ENCODE measurements at places on chromosomes 7 and 10. TPM values are rescaled to one million over a fixed set of nuclear protein-coding genes. Genes with fewer than 3 reads are reported as not detected.

MSMB gene
- not detected for total RNA-seq

ZNF804B gene
- 0.19 TPM for total RNA-seq

DNA sequence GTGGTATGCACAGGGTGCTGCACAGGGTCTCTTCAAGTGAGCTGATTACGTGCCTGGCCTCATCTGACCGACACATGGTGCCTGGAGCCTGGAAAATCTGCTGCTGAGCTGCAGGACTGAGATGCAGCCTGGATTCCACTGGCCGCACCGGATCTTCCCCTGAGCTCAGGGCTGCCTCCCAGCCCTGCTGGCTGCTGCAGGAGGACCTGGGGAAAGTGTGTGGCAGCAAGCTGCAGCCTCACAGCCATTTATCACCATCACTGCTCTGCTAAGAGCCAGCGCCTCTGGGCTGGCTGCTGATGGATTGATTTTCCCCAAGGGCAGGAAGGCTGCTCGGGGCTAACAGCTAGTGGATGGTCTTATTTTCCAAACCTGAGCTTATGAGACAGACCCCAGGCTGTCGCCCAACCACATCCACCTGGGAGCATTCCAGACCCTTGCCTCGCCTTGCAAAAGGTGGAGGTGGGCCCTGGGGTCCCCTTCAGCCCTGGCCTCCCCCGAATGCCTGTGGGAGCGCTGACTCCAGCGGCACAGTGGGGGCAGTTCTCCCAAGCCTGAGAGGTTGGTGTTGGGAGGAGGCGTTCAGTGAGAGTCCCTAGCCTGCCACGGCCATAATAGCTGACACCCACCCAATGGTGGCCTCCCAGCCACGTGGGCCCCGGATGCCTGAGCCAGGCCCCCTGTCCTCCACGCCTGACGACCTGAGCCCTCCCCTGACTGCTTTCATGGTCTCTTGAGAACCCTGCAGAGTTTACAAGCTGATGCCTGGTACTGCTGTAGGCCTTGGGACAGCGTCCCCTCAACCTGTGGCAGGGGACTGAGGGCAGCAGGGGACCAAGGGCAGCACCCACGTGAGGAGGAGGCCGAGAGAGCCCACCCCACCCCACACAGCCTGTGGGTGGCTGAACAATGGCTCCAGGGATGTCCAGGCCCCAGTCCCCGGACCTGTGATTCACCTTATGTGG, 38.2 kb downstream of the STK32C start:
- DNase-seq, result peak; percentile 65
- H3K4me1 ChIP-seq, result peaks cover 9% of the 10 kb centered on the region
- no peak overlapping the region for H3K27ac ChIP-seq
- H3K4me3 ChIP-seq, result no peak overlapping the region
- no peaks in the 10 kb centered on the region for H3K36me3 ChIP-seq

- no peaks in the 10 kb centered on the region for H3K27me3 ChIP-seq
- no peaks in the 10 kb centered on the region for H3K4me1 ChIP-seq
- no peak for DNase-seq
- H3K36me3 ChIP-seq, result no peaks in the 10 kb centered on the region
- no peak overlapping the region for H3K4me3 ChIP-seq
Measured at GRCh38 chr7:24942226-24942625, 37.8 kb downstream of the OSBPL3 start.

- no peaks in the 10 kb centered on the region for H3K36me3 ChIP-seq
- H3K4me1 ChIP-seq, result no peaks in the 10 kb centered on the region
- H3K4me3 ChIP-seq, result no peak overlapping the region
- H3K27ac ChIP-seq, result no peak overlapping the region
- no peaks in the 10 kb centered on the region for H3K27me3 ChIP-seq
- DNase-seq, result no peak
Measured at GRCh38 chr10:36147529-36147928, 505.4 kb upstream of the FZD8 start.

Measured in kidney (tissue), 22 donors.